Stimulated activated CD4-positive, alpha-beta T cell treated with anti-CD3 and anti-CD28 coated beads, Interleukin-12 subunit alpha, Interleukin-12 subunit beta, amount 100 ng/mL, for 24 hours (primary cell): ENCODE measurements at places on chromosomes 6 and 20.

DNA sequence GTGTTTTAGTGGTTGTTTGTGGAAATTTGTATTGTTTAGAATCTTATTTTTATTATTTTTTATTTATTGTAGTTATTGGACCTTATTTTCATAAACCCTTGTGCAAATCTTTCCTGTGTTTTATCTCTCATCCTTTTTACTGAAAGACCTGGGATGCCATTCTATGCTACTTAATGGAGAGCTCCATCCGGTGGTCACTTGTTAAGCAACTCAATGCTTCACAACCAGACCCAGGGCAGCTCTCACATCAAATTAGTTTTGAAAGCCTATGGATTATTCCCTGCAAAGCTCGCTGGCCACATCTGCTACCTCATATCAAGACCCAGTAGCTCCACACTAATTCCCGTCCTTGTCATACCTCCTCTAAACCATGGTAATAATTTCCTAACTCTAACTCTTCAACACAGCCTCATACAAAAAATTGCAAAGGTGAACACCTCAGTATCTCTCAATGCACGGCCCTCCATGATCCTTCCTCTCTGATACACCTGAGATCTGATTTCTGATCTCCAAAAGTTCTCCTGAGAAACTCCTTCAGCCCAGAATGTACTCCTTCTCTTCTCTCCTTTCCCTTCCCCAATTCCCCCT is 296.6 kb upstream of the MANEA start:
- no peak for DNase-seq

- no peak for DNase-seq
Measured at GRCh38 chr6:119542037-119542436, 192.5 kb upstream of the MAN1A1 start.

- no peak for DNase-seq
Measured at GRCh38 chr6:72418495-72418894, 203.4 kb upstream of the KCNQ5 start.

DNA sequence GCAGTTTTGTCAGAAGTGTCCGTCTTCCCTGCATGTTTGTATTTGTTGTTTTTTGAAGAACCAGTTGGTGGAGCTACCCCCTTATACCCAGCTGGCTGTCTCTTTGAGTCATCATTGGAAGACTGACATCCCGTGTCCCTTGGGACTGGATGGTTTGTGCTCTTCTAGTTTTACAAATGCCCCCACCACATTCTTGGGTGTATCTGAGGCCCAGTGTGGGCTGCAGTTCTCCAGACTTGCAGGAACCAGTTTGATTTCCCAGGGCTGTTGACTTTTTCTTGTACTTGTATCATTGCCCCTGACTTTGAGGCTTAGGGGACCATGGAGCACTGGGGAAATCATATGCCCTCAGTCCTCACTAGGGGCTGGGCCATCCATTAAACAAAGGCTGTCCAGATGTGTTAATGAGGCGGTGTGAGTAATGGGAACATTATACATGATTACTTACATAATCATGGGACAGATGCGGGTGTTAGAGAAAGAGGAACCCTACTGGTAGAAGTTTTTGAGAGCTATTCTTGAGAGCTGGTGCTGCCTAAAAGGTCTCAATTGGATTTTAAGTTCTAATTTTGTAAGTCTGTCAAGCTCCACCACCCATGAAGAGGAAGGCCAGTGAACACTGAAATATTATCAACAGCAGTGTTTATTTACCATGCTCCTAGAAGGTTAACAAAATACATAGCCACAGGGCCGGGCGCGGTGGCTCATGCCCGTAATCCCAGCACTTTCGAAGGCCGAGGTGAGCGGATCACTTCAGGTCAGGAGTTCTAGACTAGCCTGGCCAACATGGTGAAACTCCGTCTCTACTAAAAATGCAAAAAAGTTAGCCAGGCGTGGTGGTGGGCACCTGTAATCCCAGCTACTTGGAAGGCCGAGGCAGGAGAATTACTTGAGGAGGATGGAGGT is 8.5 kb downstream of the JARID2 start:
- DNase-seq: no peak

DNA sequence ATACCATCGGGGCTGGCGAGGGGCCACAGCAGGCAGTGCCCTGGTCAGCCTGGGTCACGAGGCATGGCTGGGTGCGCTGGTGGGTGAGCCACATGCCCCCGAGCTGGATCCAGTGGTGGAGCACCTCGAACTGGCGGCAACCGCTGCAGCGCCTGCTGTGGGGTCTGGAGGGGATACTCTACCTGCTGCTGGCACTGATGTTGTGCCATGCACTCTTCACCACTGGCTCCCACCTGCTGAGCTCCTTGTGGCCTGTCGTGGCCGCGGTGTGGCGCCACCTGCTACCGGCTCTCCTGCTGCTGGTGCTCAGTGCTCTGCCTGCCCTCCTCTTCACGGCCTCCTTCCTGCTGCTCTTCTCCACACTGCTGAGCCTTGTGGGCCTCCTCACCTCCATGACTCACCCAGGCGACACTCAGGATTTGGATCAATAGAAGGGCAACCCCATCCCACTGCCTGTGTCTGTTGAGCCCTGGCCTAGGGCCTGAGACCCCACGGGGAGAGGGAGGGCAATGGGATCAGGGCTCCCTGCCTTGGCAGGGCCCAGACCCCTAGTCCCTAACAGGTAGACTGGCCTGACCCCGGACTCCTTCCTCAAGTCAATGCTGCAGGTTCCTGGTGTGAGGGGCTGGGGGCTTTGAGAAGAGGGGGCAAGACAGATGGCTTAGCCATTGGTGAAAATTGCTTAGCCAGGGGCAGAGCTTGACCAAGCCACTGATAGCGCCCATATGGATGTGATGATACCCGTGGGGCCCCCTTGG is 598 bp downstream of the TMEM239 start:
- DNase-seq: no peak

DNA sequence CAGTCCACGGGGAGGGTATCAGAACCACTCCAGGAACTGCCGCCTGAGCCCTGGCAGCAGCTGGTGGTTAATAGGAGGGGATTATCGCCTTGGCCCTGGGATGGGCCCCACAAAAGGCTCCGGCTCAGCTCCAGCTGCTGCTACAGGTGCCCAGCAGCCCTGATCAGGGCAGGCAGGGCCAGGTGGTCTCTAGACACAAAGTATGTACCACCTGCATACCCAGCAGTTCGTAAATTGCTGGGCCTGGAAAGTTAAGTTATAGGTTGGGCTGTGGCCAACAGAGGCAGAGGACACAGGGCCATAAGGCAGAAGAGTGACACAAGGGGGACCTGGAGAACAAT is 35.1 kb downstream of the RRBP1 start:
- no peak for DNase-seq

DNA sequence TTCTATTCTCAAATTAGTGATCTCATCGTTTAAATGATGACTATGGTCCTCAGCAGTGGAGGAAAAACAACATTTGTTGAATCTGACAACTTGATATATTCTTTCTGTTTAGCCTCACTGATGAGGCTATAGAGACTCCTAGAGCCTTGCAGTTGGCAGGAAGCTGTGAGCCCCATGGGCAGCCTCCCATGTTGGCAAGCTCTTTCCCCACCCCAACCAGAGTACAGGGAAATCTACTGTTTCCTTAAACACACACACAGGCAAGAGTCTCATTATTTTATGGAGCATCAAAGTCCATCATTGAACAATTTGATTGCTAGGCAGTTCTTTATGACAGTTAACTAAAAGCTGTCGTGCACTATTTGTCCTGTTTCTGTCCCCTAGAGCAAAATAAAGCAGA is 498.2 kb upstream of the CITED2 start:
- no peak for DNase-seq

DNA sequence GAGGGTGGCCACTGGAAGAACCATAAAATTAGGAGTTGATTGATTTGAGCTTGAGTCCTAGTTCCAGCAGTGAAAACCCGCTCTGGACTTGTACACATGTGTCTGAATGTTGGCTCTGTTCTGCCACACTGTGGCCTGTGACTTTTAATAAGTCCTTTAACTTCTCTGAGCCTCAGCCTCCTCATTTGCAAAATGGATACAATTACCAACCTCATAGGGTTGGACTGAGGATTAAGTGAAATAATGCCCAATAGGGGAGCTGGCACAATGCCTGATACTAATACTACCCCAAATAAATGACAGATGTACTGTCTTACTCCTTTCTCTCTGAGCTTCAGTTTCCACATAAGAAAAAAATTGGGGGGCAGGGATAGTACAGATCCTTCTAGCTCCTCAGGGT is 92.6 kb upstream of the RIPOR2 start:
- no peak for DNase-seq

DNA sequence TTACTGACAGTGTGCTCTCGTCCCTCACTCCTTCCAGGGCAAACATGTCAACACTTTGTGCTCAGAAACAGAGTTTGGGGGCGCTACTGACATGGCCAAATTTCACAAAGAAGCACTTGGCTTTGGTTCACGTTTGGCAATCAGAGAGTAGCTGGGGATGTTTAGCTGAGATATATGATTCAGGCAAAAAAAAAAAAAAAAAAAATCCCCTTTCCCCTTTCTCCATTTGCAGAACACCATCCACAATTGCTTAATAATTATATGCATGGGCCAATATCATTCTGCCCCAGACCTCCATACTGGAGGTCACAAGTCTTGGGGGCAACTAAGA is 128.4 kb upstream of the ADGRF1 start:
- no peak for DNase-seq

- DNase-seq: no peak
Measured at GRCh38 chr6:155708100-155708499, 252.5 kb upstream of the NOX3 start.

- no peak for DNase-seq
Measured at GRCh38 chr20:51423810-51424209, 118.7 kb downstream of the NFATC2 start.

GRCh38 chr20:16167423-16168130 is 405.7 kb downstream of the KIF16B start:
- no peak for DNase-seq

- DNase-seq: no peak
Measured at GRCh38 chr20:15176929-15177328, 839.5 kb upstream of the FLRT3 start.

DNA sequence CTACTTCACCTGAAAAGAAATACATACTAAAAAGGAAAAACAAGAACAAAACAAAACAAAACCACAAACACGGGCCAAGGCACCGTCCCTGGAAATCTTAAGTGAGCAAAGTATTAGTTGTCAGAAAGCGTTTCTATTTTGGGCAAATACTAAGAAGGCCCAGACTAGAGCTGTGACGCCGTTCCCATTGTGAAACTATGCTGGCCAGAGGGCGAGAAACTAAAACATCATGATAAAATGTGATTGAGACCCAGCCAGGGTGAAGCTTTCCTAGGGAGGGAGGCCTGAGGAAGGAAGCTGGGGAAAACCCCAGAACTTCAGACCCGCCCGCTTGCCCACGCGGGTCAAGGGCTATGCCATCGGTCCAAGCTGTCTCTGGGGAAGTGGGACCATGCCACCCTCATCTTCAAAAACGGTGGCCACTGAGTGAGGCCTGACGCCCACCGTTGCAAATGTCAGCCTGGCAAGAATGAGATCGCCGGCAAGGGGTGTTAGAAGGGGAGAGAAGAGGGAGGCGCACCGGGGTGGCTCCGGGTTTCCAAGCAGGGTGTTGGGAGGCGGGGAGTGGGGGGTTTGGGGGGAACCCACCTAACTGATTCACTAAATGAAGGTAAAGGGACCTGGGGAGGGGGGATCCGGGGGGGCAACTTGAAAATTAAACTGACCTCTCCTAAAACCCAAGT is 1950.9 kb upstream of the DEFB115 start:
- DNase-seq: no peak
